ENCODE measurements at places on chromosomes 7 and 10.

- DNase-seq: no peak
These were observed 176.4 kb downstream of the AHR start for GRCh38 chr7:17474724-17475344.

GRCh38 chr7:24572393-24572996 is 757 bp upstream of the PALS2 start:
- DNase-seq: peak; percentile 40

GRCh38 chr10:71754562-71754961 is 18.8 kb downstream of the VSIR start:
- no peak for DNase-seq

DNA sequence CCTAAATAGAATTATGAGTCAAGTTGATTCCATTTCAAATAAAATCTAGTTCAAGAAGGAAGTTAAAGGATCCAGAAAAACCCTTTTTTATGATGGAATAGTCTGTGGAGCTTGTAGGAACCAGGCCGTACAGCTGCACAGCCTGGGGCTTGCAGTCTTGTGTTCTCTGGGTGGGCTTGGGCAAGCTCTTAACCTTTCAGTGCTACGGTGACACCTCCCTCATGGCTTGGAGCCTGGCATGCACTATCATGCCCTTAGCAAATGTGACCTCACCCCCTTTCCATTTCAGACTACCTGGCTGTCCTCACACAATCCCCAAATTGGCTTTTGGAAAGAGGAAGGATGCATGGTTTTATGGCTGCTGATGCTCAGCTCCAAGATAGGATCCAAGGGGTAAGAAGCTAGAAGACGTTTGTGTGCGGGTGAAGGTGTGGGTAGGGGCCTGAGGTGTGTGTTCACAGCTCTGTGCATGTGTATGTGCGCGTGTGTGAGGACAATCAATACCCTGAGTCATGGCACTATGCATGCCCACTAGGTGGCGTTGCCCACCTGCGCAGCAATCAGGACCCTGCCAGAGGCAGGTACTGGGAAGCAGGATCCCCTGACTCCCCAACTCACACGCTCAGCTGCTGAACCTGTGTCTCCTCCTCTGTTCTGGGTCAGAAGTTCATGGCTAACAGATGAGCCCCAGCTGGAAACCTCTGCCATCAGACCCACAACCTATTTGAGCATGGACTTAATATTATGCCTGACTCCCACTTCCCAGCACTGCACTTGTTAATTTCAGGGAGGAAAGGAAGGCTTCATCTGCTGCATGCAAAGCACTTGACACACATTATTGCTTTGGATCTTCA is 113.4 kb downstream of the PTPN20 start:
- peak; percentile 54 for DNase-seq

- DNase-seq: peak; percentile 74
These were observed 94.2 kb upstream of the IGFBP3 start for GRCh38 chr7:46015107-46015868.

GRCh38 chr7:17781491-17782215 is 158.6 kb downstream of the SNX13 start:
- DNase-seq: peak; percentile 86

DNA sequence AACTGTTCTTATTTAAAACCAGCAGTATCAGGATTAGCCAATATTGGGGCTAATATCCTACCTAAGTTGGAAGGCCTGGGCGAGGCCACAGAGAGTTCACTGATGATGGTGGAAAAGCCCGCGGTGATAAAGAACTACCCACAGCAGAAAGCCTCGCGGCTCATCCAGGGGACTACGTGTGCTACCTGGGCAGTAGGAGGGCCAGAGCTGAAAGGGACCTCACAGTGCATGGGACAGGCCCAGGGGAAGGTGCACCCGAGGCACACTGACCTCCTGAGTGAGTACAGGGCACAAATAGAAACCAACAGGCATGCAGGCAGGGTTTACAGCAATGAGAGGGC is 1.4 kb downstream of the WDR86 start:
- DNase-seq: no peak

Data from iris pigment epithelial cell (primary cell).